Left kidney (tissue), 8 donors: ENCODE measurements at places on chromosomes 5 and 9. TPM values are rescaled to one million over a fixed set of nuclear protein-coding genes. Genes with fewer than 3 reads are reported as not detected.
A peak's percentile ranks its signal among the peaks of the same experiment; 100 is the strongest.

GRCh38 chr9:91419222-91420191, 4.1 kb downstream of the NFIL3 start:
- no peak for DNase-seq

GRCh38 chr5:53820802-53821171, 260.3 kb downstream of the NDUFS4 start:
- no peak for DNase-seq

- no peak for DNase-seq
These were observed 100.5 kb downstream of the XRCC4 start for GRCh38 chr5:83177803-83178202.

GRCh38 chr9:122213589-122214413, 15.0 kb downstream of the LHX6 start:
- no peak for DNase-seq

DNA sequence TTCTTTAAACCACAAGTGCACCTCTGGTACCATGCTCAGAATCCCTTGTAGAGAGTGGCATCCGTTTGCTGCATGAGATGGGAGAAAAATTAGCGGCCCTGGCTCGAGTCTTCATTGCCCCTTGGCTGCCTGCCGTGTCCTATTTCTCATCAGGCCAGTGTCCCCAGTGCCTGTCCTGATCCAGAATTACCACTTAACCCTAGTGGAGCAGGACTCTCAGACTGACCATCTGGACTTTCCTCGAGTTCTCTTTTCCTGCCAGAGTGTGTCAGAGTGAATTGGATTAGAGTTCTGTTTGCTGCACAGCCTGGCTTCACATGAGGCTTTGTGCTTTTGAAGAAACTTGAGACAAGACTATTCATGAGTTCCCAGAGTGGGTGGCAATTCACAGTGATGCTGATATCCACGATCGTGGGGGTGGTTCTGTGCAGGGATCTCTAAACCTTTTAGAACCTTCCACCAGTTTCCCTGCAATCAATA, 92.6 kb downstream of the C9orf152 start:
- no peak for DNase-seq

DNA sequence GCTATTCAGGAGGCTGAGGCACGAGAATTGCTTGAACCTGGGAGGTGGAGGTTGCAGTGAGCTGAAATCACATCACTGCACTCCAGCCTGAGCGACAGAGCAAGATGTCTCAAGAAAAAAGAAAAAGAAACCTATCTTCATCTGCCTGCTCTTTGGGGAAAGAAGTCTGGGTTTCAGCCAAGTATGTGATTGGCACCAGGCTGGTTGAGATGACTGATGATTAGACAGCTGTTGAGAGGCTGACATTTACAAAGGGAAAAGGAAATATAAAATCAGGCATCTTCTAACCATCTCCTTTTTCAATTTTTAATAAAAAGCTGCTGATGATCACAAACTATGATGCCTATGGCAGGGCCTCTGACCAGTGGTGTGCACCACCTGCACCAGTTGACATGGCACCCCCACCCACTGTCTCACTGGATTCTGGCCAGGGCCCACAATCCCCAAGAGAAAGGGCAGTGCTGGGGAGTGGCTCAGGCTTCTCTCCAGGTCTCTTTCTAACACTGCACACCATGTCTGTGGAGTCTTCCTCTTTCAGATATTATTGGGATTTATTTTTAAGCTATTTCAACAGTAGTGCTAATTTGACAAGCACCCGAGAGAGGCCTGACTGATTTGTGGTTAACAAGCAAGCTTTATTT, 17.2 kb upstream of the C5orf15 start:
- DNase-seq = no peak

- DNase-seq = no peak
These were observed 125.2 kb downstream of the VAV2 start for GRCh38 chr9:133866946-133867345.

GRCh38 chr5:6595405-6595804, 37.4 kb downstream of the NSUN2 start:
- DNase-seq = no peak

DNA sequence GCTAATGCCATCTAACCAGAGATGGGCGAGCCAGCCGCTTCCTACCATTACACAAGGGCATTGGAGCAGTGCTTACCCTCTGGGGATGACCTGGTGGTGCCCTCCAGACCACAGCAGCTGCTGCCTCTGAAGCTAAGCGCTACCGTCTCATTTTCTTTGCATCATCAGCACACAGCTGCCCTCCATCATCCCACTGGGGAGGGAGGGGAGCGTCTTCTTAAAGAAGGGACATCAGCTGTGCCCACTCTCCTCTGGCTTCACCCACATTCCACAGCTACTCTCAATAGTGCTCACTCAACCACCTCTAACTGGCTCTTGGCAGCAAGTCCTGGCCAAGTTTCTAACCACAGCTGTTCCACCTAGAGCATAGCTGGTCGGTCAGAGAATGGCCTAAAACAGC, 503.4 kb downstream of the NFIB start:
- no peak for DNase-seq

- DNase-seq = no peak
These were observed 240.5 kb upstream of the CCNH start for GRCh38 chr5:87653242-87653641.

GRCh38 chr9:91196103-91196950, 165.4 kb downstream of the AUH start:
- no peak for DNase-seq

GRCh38 chr5:44801992-44802391, 6.8 kb upstream of the MRPS30 start:
- no peak for DNase-seq

DNA sequence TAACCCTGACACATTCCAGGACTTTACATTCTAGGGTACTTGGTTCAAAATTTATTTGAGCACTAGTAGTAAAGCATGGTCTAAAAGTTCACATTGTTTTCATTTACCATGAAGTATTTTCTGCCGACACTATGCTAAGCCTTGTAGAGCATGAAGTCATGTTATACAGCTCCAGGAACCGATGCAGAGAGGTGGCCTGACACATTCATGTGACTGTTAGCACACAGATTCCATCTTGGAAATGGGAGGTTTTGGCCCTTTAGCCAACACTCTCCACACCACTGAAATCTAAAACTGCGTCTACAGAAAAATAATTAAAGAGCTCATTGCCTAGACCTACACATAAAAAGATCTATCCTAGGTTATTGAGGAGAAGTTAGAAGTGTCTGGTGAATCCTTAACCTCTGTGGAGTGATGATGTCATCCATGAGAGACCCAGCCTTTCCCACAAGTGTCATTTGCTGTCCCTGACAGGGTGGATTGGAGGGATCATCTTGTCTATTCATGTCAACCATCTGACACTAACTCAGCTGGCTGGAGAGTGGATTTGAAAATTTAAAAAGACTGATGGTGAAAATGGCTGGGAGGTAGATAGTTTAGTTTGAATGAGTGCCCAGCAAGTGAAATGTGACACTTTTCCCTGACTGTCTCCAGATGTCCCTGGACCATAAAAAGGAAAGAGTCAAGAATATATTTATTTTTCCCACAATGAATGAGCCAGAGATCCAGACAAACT, 1.3 kb downstream of the RANBP3L start:
- DNase-seq = peak; percentile 8

DNA sequence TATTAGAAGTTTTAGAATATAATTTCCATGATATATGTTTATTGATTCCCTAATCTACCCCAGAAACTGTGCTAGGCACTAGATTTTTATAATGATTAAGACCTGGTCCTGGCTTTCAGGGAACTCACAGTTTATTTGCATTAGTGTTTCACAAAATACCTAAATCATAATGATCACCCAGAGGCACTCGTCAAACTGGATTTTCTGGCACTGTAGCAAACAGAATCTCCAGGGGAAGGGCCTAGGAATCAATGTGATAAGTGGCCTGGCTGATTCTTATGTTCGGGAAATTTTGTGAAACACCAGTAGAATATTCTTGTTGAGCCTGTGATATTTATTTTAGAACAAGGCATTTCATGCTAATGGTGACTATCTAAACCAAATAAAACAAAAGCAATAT, 37.4 kb upstream of the SRP19 start:
- DNase-seq = no peak

DNA sequence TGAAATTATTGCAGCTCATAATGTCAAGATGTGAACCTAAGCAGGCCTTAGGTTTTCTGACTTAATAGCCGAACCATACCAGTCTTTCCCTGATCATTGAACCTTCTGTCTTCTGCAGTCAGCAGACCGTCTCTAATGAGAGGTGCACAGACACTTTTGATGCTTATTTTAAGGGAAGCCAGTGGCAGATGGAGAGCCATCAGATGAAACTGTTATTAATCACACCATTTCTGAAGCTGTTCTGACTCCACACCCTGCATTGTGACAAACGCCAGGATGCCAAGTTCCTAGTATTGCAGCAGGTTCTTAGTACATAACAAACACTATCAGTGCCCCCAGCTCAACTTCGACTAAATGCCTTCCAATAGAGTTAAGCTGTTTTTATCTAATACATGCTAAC, 43.0 kb downstream of the PIK3R1 start:
- DNase-seq = no peak

GRCh38 chr9:135772056-135772646, 70.2 kb downstream of the KCNT1 start:
- no peak for DNase-seq

- DNase-seq = no peak
These were observed 119.0 kb downstream of the PIK3R1 start for GRCh38 chr5:68334553-68334886.

DNA sequence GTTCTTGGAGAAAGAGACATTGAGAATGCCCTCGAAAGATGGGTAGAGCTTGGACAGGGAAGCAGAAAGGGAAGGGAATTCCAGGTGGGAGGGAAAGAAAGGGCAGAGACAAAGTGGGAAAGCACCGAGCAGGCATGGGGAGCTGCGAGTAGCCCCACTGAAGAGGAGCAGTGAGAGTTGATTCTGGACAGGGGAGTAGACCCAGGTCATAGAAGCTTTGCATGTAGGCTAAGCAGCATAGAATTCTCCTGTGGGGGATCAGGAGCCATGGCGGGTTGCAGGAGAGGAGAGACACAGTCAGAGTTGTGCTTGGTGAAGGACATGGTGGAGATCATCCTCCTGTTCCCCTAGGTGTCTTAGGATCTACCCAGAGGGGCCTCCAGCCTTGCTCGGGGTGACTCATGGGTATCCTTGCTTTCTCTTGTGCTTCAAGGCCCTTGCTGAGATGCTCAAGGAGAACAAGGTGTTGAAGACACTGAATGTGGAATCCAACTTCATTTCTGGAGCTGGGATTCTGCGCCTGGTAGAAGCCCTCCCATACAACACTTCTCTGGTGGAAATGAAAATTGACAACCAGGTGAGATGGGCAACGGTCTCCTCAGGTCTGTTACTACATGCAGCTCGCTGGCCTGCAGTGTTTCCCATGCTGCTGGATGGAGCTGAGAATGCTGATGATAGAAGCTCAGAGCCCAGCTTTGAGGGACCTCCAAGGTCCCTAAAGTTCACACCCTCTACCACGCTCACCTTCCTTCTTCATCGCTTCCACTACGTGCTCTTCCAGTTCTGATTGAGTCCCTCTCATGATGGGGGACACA, 64.5 kb downstream of the TSTD2 start:
- no peak for DNase-seq

- no peak for DNase-seq
These were observed 65.8 kb upstream of the CHD1 start for GRCh38 chr5:98994611-98995010.

- DNase-seq = no peak
These were observed 24.7 kb downstream of the POU4F3 start for GRCh38 chr5:146363161-146363874.

GRCh38 chr5:126009566-126009965, 413.6 kb upstream of the GRAMD2B start:
- no peak for DNase-seq

- no peak for DNase-seq
These were observed 95.5 kb upstream of the SPATA31D4 start for GRCh38 chr9:81832571-81833285.

DNA sequence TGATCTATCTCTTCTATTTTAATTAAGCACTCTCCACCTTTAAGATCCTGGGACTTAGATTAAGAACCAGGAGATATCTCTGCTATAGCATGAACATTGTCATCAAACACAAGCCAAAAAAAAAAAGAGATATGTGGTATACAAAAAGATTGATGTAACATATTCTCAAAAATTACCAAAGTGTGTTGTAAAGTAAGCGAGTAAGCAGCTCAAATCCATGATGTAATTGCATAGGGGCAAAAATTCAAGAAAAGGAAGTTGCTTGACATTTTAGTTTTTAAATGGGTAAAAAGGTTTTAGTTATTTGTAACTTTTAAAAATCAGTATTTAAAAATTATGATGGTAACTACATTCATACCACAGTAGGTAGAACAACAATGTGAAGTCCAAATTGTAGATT, 40.7 kb downstream of the CNTRL start:
- no peak for DNase-seq

- no peak for DNase-seq
These were observed 10.5 kb upstream of the ENDOG start for GRCh38 chr9:128807827-128808226.

DNA sequence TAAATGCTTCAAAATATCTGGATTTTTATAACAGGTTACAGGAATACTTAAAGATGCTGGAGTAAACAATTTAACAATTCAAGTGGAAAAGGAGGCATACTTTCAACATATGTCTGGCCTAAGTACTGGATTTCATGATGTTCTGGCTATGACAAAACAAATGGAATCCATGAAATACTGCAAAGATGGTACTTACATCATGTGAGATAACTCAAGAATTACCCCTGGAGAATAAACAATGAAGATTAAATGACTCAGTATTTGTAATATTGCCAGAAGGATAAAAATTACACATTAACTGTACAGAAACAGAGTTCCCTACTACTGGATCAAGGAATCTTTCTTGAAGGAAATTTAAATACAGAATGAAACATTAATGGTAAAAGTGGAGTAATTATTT, 35.6 kb downstream of the SLC30A5 start:
- no peak for DNase-seq

GRCh38 chr5:178537467-178538371, 52.5 kb downstream of the COL23A1 start:
- no peak for DNase-seq

DNA sequence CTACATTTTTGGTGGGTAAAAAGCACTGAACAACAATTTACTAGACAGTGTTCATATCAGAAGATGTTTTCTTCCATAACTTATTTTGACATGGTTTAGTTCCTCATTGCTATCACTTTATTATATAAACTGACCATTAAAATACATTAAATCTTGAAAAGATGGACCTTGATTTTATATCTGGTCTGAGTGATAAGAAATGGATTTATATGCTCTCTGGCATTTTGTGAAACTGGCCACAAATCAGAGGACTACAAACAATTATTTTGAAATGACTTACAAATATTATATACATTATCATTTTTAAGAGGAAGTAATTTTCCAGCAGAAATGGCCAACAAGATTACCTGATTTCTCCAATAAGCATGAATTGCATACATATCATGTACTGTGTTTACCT, 23.6 kb upstream of the TRIM36 start:
- DNase-seq = no peak

- DNase-seq = no peak
These were observed 26.9 kb downstream of the GOLM1 start for GRCh38 chr9:86072394-86072877.

ADGRD2 gene
- 0.10 TPM for polyA plus RNA-seq

PSAT1 gene
- polyA plus RNA-seq = 76.7 TPM

CMYA5 gene
- polyA plus RNA-seq = 26.4 TPM

ECSCR gene
- polyA plus RNA-seq = 21.9 TPM

RANBP17 gene
- 22.3 TPM for polyA plus RNA-seq

ZNF366 gene
- polyA plus RNA-seq = 3.5 TPM

TEX48 gene
- not detected for polyA plus RNA-seq

FAM53C gene
- 35.2 TPM for polyA plus RNA-seq

GABRA6 gene
- polyA plus RNA-seq = not detected

RNF208 gene
- 5.8 TPM for polyA plus RNA-seq

LHX3 gene
- not detected for polyA plus RNA-seq

PCDHA9 gene
- 0.03 TPM for polyA plus RNA-seq

AK8 gene
- polyA plus RNA-seq = 3.9 TPM

LHX6 gene
- polyA plus RNA-seq = 3.5 TPM

FGF18 gene
- 0.25 TPM for polyA plus RNA-seq
